ENCODE measurements at places on chromosomes 5 and 9. TPM values are rescaled to one million over a fixed set of nuclear protein-coding genes. Genes with fewer than 3 reads are reported as not detected.

GRCh38 chr5:156528673-156529072 lies 201.7 kb downstream of the SGCD start:
- no peak for DNase-seq

GRCh38 chr5:96157077-96157780 lies 195.6 kb upstream of the ELL2 start:
- no peak for DNase-seq

DNA sequence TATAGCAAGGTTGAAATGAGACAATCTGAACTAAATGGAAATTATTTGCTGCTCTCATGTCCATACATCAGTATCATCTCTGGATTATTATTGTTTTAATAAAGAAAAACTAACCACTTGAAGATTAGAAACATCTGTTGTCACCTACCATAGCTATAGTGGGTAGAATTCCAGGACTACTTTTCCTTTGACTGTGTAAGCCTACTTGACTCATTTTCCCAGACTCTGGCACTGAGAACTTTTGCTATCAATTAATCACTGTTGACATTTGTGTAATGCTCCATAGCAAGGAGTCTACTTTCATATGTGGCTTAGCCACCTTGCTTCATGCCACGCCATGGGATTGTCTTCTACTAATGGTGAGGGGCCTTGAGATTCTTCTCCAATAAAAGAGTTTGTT lies 59.9 kb upstream of the ARRDC3 start:
- DNase-seq, result no peak

Gene GLDC
- polyA plus RNA-seq, result 7.0 TPM

GRCh38 chr5:32955814-32956213 lies 244.7 kb downstream of the NPR3 start:
- DNase-seq, result no peak

DNA sequence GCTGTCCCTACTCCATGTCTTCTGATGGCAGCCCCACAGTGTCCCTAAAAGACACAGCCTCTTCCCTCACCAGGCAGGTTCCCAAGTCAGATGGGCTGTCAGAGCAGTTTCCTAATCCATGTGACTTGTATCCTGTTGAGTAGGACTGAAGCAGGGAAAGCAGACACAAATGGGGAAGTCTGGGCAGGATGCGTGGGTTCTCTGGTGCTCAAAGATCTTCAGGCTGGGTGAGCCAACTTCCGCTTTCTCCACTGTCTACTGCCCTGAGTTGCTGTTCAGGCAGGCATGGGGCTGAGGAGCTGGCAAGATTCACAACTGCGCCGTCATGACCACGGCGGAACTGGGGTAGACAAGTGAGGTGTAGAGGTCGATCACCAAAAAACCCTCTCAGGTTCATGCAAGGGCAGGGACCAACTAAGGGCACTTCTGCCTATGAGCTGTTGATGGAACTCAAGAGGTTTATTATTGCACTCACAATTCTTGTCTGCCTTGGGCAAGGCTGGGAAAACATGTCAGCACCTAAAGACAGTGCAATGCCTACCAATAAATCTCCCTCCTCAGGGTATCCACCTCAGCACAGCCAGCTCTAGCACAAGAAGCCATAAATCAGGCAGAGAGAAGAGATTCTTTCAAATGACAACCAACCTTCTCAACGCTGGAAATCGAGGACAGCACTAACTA lies 83.4 kb downstream of the RAPGEF1 start:
- no peak for DNase-seq

Gene KCNIP1
- polyA plus RNA-seq, result 3.1 TPM

DNA sequence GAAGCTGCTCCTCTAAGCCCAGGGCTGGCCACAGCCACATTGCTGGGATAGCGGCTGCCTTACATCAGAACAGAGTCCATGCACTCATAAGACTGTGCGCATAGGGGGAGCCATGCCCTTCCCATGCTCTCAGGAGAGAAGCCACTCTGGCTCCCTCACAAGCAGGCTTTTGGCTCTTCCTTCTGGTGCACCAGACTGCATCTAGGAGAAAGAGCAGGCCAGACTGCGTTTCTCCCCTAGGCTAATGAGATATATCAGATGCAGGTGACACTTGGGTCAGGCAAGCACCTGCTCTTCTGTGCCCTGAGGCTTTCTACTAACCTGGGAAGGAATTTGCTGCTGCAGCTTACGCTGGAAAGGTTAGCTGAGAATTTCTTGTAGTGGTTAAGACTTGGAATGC lies 43.2 kb upstream of the BRINP1 start:
- DNase-seq, result no peak

GRCh38 chr9:69452110-69452782 lies 127.2 kb downstream of the ENTREP1 start:
- no peak for DNase-seq

Gene DNAJC18
- polyA plus RNA-seq, result 34.2 TPM

- no peak for DNase-seq
Observed at GRCh38 chr5:119358530-119358900, 2.7 kb downstream of the TNFAIP8 start.

Gene SLC6A7
- polyA plus RNA-seq, result not detected

DNA sequence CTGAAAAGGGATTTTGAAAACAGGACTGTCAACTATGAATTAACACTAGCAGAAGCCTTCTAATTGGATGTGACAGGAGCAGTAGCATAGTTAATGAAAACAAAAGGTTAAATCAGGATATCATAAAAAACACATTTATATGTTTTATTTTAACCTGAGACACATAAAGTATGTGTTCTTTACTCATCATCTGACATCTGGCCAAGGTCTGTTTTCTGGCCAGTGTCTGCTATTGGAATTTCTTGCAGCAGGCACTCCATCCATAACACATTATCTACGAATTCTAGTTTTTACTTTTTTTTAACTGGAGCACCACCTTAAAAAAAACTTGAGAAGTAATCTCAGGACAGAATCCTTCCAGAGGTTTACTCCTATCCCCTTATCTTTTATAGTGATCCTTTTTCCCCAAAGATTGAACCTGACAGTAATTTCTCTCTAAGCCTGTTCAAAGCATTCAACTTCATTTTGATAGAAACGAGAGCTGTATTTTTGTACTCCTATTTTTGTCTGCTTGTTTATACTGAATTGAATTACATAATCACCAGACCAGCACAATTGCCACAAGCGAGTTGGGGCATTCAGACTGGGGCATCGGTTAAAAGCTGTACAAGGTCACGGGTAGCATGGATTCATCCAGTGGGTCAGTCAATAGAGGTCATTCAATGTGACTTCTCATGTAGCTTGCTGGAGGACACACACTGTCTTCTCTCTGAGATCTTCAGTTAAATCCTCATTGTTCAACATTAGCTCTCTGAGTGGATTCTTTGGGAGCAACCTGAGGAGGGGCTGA lies 205.6 kb upstream of the CLINT1 start:
- no peak for DNase-seq

Gene IFNK
- polyA plus RNA-seq, result not detected

Gene NRARP
- polyA plus RNA-seq, result 9.2 TPM

DNA sequence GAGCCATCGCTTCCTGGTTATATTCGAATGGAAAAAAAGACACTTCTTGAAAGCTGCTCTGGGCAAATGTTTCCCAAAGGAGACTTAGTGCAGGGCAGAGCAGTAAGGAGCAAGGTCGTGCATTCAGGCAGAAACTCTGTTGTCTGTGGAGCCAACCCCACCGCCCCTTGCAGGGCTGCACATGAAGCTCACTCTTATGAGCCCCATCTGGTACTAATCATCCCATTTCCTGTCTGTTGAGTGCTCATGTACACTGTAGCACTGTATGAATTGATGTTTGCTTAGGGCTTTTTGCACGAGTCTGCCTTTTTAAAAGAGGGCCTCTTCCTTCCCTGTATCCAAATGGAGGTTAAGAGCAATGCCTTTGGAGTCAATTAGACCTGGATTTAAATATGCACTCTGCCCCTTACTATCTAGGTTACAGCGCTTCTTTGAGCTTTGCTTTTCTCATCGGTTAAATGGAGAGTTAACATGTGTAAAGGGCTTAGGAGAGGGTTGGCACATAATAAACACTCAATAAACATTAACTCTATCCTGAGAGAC lies 25.4 kb downstream of the HMHB1 start:
- peak; percentile 6 for DNase-seq

DNA sequence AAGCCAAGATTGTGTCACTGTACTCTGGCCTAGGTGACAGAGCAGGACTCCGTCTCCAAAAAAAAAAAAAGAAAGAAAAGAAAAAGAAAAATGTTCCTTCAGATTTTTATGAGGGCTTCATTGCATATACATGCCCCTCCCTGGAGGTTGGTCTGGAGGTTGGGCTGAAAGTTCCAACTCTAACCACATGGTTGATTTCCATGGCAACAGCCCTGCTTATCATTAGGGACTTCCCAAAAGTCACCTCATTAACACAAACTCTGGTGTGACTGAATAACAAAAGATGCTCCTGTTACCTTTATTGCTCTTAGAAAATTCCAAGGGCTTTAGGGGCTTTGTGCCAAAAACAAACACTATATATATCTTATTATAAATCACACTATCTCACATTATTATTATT lies 113.8 kb downstream of the TMC1 start:
- DNase-seq, result no peak

DNA sequence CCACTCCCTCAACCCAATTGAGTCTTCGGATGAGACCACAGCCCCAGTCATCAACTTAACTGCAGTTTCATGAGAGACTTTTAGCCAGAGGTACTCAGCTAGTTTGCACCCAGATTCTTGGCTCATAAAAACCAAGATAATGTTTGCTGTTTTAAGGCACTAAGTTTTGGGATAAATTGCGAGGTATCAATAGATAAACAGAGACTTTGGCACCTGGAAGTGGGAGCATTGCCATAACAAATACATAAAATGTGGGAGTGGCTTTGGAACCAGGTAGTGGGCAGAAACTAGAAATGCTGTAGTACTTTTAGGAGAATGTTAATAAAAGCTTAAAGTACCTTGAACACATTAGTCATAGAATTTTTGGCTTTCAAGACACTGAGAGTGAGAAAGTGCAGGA lies 439.8 kb downstream of the SH3GL2 start:
- no peak for DNase-seq

DNA sequence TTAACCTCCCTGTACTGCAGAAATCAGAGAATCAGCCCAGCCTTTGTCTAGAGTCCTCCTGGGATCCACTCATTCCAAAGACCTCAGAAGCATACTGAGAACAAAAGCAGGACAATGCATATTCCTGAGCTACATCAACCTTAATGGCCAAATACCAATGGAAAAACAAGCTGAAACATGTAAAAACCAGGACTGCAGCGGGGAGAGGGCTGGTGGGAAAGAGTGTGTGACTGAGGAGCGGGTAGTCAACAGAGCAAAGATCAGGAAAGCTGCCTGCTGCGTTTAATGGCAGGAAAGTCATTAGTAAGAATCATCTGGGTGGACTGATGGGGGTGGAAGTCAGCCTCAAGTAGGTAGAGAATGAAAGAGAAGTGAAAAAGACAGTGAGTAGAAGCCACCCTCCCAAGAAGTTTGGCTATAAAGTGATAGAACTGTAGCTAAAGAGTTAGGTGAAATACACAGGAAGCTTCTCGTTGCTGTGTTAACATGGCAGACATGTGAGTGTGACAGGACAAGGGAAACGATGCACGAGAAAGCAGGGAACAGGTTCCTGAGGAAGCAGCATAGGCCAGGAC lies 88.1 kb downstream of the OTULIN start:
- DNase-seq, result no peak

- peak; percentile 11 for DNase-seq
Observed at GRCh38 chr5:73120222-73121118, at the start of gene TMEM171. TSS of gene TMEM171 (plus strand) at chr5:73120575. CDS start at chr5:73123374, 2,799 bp downstream.

Gene IL9
- not detected for polyA plus RNA-seq

- DNase-seq, result no peak
Observed at GRCh38 chr5:122639033-122639432, 135.8 kb upstream of the SNX2 start.

DNA sequence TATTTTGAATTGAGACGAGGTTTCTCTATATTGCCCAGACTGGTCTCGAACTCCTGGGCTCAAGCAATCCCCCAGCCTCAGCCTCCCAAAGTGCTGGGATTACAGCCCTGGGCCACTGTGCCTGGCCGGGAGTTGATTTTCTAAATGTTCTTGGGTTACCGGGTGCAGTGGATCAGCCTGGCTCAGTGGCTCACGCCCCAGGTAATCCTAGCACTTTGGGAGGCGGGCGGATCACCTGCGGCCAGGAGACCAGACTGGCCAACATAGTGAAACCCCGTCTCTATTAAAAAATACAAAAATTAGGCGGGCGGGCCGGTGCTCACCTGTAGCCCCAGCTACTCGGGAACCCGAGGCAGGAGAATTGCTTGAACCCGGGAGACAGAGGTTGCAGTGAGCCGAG lies 106.9 kb upstream of the LARP1 start:
- DNase-seq, result no peak

Gene TSC1
- polyA plus RNA-seq, result 53.7 TPM

All from right lung (tissue), 10 donors.